WTC11 (cell line): ENCODE measurements at places on chromosomes 3 and 15.

DNA sequence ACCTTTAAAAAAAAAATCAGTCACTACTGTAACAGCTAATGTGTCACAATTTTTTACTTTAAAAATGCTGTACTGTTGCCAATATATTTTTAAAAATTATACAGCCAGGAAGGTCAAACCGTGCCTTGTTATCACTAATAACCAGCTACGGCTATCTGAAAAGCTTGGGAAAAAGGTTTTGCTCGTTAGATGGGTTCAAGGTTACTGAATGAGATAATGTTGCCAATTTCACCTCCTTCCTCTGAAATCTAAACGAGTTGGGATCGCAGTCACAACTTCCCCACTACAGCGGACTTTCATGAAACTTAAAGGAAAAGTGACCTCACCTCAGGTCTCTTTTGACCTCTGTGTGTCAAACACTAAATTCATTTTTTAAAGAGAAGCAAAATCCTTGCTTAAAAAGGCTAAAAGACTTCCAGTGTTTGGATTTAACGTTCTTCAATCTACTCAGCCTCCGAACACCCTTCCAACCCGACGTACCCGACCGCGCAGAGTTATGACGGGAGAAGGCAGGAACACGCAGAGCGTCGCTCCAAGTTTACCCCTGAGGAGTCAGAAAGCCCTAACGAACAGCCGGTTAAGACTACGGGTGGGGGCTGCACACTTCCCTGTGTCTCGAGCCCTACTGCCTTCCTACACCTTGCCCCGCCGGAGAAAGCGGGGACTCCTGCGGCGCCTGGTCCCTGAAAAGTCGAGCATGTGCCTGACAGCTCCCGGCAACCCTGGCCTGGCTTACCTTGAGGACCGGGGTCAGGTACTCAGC is 860 bp downstream of the ATG3 start:
- peak; percentile 70 for DNase-seq

GRCh38 chr3:158508481-158508880 is 62.5 kb upstream of the MLF1 start:
- DNase-seq = no peak

DNA sequence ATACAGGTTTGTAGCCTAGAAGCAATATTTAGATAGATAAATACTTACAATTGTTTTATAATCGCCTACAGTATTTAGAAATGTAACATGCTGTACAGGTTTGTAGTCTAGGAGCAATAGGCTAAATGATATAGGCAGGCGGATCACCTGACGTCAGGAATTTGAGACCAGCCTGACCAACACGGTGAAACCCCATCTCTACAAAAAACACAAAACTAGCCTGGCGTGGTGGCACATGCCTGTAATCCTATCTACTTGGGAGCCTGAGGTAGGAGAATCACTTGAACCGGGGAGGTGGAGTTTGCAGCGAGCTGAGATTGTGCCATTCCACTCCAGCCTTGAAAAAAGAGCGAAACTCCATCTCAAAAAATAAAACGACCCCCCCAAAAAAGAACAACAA is 375.2 kb upstream of the EPHA3 start:
- DNase-seq = no peak

DNA sequence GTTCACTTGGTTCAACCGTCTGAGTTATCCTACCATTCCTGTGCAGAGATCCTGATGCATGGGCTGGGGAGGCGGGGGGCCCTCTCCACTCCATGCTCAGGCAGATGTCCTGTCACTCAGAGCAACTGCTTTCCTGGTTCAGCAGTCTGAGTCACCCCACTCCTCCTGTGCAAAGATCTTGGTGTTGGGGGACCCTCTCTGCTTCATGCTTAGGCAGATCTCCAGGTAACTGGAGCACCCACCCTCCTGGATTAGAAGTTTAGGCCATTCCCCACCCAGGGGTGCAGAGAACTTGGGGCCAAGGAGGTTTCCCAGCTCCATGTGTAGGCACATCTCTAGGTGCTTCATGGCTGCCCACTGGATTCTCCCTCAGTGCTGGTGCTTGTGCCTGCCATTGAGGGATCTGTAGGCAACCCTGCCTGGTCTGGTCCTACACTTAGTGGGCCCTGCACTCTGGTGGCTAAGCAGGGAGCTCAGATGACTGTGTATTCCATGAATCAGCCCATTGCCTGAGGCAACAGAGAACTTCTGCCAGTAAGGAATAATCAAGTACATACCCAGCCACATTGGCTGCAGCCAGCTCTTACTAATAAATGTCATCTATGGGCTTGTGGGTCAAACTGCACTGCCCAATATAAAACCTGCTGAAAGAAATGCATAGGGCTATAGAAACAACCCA is 465.4 kb upstream of the THBS1 start:
- no peak for DNase-seq

GRCh38 chr3:100400780-100401673 is at the start of the genes LNP1 and TOMM70:
Gene LNP1 (plus strand): TSS chr3:100401539. CDS start chr3:100429730, 28,191 bp downstream.
Gene TOMM70 (minus strand): TSS chr3:100401089. CDS start chr3:100400949, 140 bp downstream.
- DNase-seq = peak; percentile 97

DNA sequence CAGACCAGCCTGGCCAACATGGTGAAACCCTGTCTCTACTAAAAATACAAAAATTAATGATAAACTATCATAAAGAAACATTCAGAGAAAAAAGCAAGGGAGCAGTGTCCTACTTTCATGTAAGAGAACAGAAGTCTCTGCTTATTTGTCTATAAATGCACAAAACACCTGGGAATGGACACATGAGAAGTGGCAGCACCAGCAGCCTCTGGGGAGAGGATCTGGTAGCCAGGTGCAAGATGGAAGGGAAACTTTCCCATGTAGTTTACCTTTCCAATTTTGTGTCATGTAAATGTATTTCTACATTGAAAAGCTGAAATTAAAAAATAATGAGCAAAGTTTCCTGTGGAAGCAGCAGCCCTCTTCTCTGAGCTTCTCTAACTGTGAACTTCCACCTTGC is 18.8 kb downstream of the SCAP start:
- DNase-seq = no peak

- DNase-seq = no peak
Measured at GRCh38 chr3:194100856-194101390, 35.0 kb upstream of the HES1 start.

DNA sequence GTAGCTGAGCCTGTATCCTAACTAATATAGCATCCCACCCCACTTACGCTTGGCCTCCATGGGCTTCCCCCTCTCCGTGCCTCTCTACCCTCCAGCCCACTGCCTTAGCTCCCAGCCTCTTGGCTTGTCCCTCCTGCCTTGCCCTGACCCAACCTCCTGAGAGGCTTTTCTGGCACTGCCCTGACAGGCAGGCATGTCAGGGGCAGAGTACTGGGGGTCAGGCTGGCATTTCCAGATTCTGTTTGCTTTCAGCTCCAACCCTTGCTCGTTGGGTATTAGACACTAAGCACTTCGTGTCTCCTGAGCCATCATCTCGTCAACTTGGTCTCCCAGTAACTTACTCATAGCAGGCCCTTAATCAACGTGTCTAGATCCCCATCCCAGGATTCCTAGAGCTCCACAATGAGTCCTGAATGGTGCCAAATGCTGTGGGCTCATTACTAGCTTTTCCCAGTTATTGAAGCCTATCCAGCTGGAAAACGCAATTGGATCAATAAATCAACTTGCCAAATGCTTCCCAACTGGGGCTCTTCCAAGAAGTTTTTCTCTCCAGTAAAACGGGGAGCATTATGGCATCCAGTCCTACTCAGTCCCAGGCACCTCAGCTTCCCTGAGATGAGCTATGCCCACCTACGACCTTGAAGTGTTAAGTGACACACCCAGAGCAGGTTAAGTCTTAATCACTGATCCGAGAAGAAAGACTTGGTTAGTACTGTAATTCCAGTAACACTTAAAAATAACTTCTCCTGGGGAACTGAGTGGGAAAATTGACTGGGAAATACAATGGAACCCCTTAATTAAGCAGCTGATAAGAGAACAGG is 78.5 kb upstream of the DLG1 start:
- DNase-seq = no peak

GRCh38 chr3:70832834-70833205 is 520.4 kb upstream of the MDFIC2 start:
- no peak for DNase-seq

DNA sequence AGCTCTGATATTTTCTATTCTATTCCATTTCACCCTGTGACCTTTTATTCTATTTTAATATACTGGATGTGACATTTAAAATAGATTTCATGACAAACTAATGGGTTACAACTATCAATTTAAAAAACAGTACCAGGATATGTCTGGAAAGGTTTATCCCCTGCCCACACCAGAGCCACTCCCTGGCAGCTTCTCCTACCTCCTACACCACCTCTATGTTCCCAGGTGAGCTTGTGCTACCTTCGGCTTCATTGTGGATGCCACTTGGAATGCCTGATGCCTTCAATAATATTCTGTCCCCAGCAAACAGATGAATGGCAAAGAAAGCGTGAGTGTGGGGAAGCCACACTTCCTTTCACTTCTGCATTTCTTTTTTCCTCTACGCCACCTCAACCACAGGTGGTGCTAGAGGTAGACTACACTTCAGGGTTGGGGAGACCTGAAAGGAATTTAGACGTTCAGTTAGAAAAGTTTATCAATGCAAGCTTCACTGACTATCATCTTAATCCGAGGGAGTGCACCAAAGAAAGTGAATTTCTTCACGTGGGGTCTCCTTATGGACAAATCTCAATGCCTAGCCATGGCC is 213.0 kb downstream of the SSR3 start:
- DNase-seq = no peak

GRCh38 chr15:40357246-40357645 is 773 bp upstream of the DISP2 start:
- no peak for DNase-seq

- DNase-seq = no peak
Measured at GRCh38 chr3:184688251-184688881, 23.5 kb downstream of the MAGEF1 start.

GRCh38 chr3:15637131-15637951 is 35.8 kb downstream of the BTD start:
- DNase-seq = no peak

DNA sequence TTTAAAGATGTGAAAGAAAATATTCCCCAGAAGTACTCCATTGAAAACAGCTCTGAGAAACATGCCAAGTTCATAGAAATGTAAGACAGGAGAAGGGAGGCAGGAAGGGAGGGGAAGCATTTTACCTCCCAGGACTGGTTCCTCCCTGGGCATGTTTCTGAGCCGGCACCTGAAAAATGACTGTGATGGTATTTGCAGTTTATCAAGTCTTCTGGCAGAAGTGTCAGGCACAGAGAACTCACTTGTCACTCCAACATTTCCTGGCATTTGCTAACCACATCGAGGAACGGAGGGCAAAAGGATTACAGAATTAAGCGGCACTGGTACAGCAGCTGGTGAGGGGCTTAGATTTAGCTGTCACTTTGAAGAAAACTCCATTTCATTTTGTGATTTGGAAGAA is 1054.0 kb downstream of the TUSC7 start:
- no peak for DNase-seq

GRCh38 chr3:113588806-113589205 is 56.5 kb downstream of the SIDT1 start:
- no peak for DNase-seq

DNA sequence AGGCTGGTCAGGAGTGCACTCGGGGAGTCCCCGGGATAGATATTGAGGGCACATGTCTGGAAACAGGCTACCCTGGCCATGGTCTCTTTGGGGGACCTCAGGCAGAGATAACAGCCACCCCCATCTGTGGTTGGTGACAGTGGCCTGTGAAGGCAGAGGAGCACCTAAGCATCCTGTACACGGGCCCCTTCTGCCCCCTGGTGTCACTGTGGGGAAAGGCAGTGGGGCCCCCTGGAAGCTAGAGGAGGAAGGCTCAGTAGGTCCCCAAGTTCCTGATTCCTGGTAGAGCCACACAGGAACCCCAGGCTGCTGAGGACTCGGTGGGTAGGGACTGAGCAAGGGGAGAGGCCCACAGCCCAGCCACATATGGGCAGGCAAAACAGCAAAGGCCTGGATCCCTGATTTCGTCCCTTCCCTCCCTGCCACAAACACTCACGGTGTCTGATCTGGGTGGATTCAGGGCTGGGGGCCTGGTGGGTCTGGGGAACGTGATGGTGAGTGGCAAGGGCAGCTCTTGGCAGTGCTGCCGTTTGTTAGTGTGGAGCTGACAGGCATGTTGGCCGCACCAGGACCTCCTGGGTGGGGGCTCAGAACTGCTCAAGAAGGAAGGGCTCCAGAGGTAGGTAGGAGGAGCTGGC is 14.1 kb upstream of the CXCR6 start:
- DNase-seq = peak; percentile 60

DNA sequence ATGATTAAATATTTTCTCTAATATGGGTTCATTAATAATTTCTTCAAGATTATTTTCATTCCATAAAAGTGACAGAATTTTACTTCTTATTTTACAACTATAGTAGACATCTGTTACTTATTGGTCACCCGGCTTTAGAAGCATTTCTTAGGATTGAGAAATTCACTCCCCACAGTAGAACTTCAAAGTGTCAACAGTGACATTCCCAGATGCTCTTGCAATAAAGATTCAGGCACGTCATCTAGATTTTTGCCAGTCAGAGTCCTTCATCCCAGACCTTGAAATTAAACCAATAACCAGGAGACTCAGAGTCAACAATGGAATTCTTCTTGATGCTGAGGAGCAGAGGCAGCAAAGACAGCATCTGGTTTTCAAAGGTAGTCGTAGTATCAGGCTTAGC is 190.8 kb downstream of the VGLL3 start:
- no peak for DNase-seq

DNA sequence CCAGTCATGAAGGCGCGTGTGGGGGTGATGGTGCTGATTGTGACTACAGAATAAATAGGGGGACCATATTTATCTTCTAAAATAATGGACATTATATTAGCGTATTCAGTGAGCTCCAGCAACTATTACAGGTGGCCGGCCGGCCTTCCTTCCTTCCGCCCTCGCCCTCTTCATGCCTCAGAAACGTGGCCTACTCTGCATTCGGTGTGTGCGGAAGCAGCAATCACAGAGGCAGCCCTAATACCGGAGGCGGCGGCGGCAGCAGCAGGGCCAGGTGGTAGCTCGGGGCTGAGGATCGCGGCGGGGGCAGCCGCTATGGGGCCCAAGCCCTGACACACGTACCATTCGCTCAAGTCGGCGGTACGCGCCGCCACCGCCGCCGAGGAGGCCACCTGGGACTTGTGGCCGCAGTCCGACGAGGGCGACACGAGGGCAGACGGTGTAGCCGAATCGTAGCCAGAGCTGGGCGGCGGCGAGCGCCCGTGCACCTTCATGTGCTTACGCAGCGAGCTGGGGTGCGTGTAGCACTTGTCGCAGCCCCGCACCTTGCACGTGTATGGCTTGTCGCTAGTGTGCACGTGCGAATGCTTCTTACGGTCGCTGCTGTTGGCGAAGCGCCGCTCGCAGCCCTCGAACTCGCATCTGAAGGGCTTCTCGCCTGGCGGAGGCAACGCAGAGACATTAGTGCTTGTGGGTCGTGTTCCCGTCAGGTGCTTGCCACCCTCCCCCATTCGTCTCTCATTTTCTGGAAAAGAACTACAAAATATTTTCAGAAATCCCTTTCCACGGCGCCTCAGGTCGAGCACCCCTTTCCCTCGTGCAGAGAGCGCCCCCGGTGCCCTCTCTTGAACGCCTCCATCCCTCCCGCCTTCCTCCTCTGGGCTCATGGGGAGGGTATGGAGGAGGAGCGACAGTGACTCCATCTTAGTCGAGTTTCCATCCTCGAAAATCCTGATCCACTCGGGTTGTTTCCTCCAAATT is 15.5 kb downstream of the ZIC4 start:
- DNase-seq = peak; percentile 52

DNA sequence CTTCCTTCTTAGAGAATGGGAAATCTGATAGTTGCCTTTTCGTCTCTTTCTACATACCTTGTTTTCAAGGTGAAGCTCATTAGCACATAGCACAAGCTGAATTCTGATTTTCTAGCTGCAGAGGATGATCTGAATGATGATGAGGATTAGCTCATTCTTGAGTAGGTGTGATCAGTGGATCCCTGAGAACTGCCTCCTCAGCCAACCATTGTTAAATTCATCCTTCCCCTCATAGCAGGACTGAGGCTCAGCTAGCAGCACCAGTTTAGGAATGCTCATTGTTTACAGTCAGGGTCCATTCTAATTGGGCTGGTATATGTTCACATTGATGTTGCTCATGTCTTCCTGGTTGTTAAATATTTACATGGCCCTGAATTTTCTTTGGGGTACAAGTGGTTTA is 299.9 kb upstream of the MME start:
- no peak for DNase-seq
